IPS DF 19.7 (cell line): ENCODE measurements at places on chromosomes 1 and 21.

- no peak for DNase-seq
Measured at GRCh38 chr21:30962013-30962412, 76.3 kb downstream of the KRTAP19-8 start.

GRCh38 chr1:9331558-9332346, 39.1 kb downstream of the SPSB1 start:
- no peak for DNase-seq

DNA sequence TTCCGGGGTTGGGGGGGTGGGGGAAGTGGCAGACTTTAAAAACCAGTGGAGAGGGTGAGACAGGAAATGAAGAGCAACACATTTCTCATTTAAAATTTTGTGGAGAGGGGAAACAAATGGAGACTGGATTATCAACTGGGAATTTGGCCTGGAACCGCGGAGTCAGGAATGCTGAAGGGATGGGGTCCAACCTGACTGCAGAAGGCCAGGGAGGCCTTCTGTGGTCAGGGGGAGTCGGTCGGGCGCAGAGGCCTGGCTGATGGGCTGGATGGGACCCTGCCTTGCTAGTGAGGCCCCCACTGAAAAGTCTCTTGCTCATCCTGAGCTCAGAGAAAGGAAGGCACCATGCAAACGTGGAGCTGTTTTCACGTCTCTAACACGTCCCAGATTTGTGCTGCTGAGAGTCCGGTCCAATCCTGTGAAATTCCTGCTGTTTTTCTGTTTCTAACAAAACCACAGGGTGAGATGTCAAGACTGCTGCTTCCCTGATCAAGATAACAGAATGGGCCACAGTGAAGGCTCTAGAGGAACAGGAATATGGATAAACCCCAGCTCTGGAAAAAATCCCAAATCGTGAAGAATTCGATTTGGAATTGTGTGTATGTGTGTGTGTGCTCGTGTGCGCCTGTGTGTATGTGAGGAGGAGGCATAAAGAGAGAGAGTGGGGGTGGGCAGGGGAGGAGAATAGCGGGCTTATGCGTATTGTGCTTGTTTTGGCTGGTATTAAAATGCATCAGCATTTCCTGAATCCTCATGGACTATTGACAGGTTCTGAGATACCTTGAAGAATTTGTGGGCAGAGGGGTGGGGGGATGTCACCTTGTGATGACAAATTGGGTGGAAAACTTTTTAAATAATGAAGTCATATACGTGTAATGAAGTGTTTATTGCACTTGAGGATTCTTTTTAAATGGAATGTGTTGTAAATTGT, 117.4 kb downstream of the NGF start:
- DNase-seq = no peak

DNA sequence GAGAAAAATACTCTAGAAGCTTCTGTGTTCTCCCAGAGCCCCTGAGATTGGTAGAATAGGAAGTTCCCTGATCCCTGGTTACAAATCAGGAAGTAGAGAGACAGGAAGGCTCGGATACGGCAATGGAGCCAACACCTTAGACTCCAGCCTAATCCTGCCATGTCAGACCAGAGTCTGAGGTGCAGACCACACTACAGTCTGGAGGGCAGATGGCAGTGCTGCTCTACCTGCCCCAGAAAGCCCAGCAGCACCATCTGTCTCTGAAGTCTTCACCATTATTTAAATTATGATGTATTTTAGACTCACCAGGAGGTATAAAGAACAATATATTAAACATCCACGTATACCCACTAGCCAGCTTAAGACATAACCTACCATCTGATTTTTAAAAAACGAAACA, 93.0 kb downstream of the MTR start:
- DNase-seq = no peak

- no peak for DNase-seq
Measured at GRCh38 chr1:108817016-108817415, 39.9 kb downstream of the AKNAD1 start.

DNA sequence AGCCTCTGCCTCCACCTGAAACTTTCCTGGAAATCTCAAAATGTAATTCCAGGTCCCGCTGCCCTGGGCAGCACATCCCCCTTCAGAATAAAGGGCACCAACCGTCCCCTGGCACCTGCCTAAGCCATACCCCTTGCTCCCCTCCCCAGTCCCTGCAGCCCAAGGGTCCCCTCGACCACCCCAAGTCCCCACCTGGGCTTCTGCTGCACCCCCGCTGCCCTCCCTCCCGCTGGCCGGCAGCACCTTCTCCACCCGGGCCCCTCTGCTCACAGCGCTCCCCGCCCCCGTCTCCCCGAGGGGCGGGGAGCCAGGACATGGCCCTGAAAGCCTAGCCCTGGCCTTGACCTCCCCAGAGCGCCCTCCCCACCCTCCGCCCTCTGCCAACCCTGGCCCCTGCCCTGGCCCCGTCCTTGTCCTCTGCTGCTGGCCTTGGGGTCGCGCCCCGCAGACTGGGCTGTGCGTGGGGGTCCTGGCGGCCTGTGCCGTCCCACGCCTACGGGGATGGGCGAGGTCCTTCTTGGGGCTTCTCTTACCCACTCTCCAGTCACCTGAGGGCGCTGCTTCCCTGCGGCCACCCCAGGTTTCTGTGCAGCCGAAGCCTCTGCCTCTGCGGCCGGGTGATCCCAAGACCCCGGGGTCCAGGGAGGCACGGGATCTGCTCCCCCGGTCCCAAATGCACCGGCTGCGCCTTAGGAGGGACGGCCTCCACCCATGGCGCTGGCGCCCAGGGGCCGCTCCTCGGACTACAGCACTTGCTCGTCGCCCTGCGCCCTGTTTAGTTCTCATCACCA, 41.7 kb downstream of the WDR4 start:
- no peak for DNase-seq

- DNase-seq = no peak
Measured at GRCh38 chr1:235735621-235736020, 86.0 kb upstream of the GNG4 start.

GRCh38 chr1:153628638-153629342, 556 bp downstream of the S100A1 start:
- no peak for DNase-seq

DNA sequence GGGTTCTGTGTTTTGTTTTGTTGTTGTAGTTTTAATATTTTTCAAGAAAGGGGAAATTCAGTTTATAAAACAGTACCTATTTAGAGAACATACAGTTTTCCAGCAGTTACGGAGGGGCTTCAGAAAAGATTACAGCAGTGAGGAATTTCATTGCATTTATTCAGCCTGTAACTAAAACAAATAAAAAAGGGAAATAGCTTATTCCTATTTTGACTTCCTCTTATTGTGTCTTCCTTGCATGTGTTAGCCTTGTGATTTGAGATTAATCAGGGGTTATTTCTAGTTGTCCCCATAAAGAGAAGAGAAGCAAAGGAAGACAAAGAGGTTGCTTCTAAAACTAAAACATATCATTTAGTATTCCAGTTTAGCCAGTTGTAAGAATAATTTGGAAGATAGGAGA, 35.0 kb downstream of the CTTNBP2NL start:
- no peak for DNase-seq

- no peak for DNase-seq
Measured at GRCh38 chr1:70115315-70115714, 90.1 kb downstream of the LRRC40 start.

GRCh38 chr1:51331206-51332100, 1.1 kb upstream of the TTC39A start:
- DNase-seq = peak; percentile 40

- no peak for DNase-seq
Measured at GRCh38 chr21:29657240-29657989, 282.4 kb downstream of the GRIK1 start.

DNA sequence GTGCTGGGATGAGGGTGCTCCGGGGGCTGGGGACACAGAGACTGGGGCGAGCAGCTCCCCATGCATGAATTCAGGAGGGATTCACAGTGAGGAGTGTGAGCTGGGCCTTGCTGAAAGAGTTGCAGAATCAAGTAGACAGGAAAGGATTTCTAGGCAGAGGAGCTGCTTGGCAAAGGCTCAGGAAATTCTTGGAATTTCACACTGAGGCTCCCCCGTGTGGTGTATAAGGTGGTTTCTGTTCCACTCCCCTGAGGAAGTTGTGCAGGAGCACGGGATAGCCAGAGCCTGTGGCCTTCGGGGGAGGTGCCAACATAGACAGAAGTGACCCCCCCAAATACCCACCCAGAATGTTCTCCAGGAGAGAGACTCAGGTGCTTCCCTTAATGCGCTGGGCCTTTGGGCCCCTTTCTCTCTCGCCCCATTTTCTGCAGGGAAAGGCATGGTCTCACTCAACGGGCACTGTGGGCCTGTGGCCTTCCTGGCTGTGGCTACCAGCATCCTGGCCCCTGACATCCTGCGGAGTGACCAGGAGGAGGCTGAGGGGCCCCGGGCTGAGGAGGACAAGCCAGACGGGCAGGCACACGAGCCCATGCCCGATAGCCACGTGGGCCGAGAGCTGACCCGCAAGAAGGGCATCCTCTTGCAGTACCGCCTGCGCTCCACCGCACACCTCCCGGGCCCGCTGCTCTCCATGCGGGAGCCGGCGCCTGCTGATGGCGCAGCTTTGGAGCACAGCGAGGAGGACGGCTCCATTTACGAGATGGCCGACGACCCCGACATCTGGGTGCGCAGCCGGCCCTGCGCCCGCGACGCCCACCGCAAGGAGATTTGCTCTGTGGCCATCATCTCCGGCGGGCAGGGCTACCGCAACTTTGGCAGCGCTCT, 58.5 kb upstream of the ACTL8 start:
- DNase-seq = peak; percentile 9

DNA sequence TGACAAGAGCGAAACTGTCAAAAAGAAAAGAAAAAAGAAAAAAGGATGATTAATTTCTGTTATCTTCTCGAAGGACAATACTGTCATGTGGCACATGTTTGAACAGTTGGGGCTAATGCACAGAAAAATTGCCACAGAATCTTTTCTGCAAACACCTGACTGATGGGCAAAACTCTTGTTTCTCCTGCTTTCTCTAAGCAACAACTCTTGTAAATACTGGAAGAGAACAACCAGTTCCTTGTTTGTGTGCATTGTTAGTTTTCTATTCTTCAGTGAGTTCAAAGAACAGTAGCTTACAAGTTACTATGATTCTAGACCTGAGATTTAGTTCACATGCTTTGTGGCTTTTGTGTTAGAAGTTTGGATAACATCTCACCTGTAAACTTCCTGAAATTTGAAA, 60.7 kb downstream of the CDC14A start:
- DNase-seq = no peak

DNA sequence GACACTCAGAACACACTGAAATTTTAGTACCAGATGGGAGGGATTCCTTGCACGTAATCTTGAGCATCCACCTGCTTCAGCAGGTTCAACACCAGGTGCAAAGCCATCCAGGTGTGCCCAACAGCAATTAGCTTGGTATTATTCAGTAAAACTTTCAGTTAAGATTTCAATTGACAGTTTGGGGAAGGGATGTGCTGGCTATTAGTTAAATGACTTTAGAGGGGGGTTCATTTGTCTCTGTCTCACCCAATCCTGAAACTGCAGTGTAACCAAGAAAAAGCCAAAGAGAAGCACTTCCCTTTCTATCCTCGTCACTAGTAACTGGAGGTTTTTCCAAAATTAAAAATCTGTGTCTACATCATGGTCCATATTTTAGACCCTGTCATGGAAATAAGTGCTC, 90.9 kb downstream of the PIK3R3 start:
- no peak for DNase-seq

DNA sequence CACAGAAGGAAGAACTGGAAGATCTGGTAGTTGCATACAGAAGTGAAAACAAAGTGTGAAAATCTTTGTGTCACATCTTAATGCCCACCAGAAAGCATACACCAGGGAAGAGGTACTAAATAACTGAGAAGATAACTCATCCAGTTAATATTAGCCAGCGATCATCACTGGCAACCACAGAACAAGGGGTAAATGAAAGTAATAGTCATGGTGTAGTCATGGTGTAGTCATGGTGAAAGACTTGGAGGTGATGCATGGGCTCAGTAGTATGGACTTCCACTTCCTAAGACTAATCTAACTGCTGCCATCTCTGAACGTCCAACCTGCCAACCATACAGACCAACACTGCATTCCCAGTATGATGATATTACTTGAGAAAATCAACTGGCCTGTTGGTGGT, 481.2 kb upstream of the NR5A2 start:
- DNase-seq = no peak

DNA sequence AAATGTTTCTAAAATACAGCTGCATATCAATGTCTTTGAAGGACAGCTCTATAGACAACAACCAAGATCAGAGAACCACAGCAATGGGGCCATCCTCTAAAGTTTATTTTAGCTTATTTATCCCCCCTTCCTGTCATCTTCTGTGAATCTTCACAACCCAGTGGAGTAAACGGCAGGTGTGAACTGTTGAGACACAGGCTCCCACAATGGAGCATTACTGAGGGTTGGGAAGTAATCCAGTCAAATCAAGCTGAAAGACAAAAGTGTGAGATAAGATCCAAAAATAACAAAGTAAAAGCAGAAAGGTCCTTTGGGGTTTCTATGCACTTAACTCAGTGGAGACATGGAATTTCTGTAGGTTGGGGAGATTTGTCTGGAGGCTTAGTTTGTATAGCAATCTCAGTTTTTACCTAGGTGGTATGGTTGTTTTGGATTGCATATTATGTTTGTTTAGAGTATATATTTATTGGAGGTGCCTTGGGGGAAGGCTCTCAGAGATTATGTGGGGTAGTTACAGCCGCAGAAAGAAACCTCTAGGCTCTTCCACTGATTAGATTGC, 286.9 kb upstream of the ADGRL2 start:
- DNase-seq = no peak

DNA sequence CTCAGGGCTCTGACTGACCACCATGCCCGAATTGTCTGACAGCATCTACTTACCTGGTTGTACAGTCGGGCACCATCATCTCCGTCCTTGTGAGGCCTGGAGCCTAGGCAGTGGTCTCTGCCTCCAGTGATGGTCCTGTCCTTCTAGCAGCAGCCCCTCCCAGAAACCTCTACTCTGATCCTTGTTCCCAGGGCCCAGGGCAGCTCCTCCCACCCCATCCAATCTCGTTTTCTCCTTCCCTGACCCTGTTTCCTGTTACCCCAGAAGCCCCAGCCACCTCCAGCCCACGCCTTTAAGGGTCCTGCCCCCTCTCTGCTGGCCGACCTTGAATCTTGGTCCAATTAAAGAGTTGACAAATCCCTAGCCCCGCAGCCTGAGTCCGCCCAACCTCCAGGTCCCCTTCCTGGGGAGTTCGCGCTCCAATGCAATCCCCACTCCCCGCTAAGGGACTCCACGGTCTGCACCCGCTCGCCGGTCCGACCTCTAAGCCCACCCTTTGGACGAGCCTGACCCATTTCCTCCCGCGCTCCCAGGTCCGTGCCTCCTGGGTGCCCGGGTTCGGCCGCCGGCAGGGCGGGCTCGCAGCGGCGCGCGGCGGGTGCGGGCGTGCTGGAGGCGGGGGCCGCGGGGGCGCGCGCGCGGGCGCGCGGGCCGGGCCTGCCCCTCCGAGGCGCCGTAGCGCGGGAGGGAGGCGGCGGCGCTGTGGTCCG, at the start of gene B4GALT2:
Gene B4GALT2 (plus strand): TSS at position 660 of the 710 bp plus-strand sequence. CDS start 1,951 bp downstream, outside the sequence.
- no peak for DNase-seq
